MM.1S (cell line): ENCODE measurements at places on chromosomes 11 and 22.

DNA sequence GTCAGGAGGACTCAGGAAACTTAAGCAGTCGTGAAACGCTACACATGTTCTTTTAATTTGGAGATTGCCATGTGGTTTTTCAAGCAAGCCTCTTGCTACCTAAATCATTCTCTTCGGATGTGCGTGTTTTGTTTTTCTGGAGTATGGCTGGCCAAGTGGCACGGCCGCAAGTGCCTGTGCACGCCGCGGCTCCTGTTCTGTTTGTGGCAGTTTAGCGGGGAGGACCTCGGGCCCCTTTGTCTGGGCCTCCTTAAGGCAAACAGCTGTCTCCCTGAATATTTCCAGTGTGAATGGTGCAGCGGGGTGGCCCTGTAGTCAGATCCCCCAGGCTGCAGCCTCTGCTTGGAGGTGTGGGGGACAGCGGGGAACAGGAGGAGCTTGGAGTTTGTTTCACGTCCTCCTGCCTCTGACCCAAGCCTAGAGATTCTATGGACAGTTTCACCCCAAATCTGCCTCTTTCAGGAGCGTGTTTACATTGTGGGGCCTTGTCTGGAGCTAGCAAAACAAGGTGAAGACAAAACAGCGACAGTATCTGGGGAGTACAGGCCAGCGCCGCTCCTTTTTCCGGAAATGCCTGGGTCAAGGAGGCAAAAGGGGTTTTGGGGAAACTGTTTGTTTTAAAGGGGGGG, 1.3 kb downstream of the LRP5 start:
- no peak for DNase-seq

GRCh38 chr22:30978304-30978962, 9.4 kb downstream of the TUG1 start:
- DNase-seq = no peak

DNA sequence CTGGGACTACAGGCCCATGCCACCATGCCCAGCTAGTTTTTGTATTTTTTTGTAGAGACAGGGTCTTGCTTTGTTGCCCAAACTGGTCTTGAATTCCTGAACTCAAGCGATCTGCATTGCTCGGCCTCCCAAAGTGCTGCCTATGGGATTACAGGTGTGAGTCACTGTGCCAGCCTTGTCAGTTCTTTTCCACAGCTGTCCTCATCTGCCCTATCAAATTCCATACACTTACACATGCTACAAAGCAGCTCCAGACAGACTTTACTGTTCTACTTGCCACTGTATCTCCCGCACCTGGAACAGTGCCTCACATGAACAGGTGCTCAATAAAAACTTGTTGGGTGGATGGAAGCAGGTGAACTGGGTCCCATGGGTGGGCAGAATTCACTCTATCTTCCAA, 8.2 kb downstream of the STX5 start:
- no peak for DNase-seq

DNA sequence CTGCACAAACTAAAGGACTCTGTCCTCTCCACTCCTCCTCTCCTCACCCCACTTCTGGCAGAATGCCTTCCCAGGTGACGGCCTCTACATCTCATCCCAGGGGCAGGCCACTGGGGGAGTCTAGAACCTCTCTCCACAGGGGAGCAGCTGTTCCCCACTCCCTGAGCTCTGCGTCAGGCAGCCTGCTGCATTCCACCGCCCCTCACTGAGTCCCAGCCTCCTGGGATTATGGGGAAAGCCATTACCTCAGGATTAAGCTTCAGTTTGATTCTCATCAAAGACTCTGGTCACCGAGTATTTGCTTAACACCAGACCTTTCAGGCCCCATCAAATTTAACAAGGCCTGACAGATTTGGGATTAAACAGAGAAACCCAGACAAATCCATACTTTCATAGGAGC, 405.9 kb downstream of the NXPE2 start:
- DNase-seq = no peak

GRCh38 chr11:118112711-118113430, 26.1 kb upstream of the SMIM35 start:
- DNase-seq = no peak

DNA sequence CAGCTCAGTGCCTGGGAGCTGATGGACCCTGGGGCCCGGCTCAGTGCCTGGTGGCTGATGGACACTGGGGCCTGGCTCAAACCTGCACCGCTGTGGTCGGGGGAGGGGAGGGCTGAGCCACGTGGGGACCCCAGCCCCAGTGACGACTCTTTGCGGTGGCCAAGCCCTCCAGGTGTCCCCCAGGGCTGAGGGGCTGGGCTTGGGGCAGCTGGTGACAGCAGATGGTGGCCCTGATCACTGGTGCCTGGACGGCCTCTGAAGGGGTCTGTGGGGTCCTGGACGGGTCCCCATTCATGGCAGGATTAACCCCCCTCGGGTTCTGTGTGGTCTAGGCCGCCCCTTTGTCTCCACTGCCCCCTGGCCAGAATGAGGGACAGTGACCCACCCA, 3.4 kb upstream of the MUC5B start:
- no peak for DNase-seq
